Dermis microvascular lymphatic vessel endothelial cell (primary cell): ENCODE measurements at places on chromosomes 3 and 15. TPM values are rescaled to one million over a fixed set of nuclear protein-coding genes. Genes with fewer than 3 reads are reported as not detected.

The DGKG gene
- 1.1 and 2.2 TPM in 2 replicates for total RNA-seq

The STRIT1 gene
- not detected in 2 replicates for total RNA-seq

The PP2D1 gene
- total RNA-seq, result not detected in 2 replicates

The GNB4 gene
- 60.8 and 61.6 TPM in 2 replicates for total RNA-seq

The CPLX3 gene
- total RNA-seq, result not detected in 2 replicates

The TP53BP1 gene
- 42.6 and 43.1 TPM in 2 replicates for total RNA-seq

The MOBP gene
- under 0.01 TPM in 1 of 2 replicates, not detected in the other for total RNA-seq

The CYP19A1 gene
- not detected in 2 replicates for total RNA-seq

The TRIM42 gene
- total RNA-seq, result not detected in 2 replicates

The SPTBN5 gene
- 0.63 and 2.7 TPM in 2 replicates for total RNA-seq

The SCG5 gene
- total RNA-seq, result 0.39 and 0.51 TPM in 2 replicates

The PPP1R14D gene
- not detected in 2 replicates for total RNA-seq

The HACL1 gene
- 27.8 and 33.4 TPM in 2 replicates for total RNA-seq

The RPP25 gene
- 20.0 and 45.1 TPM in 2 replicates for total RNA-seq

DNA sequence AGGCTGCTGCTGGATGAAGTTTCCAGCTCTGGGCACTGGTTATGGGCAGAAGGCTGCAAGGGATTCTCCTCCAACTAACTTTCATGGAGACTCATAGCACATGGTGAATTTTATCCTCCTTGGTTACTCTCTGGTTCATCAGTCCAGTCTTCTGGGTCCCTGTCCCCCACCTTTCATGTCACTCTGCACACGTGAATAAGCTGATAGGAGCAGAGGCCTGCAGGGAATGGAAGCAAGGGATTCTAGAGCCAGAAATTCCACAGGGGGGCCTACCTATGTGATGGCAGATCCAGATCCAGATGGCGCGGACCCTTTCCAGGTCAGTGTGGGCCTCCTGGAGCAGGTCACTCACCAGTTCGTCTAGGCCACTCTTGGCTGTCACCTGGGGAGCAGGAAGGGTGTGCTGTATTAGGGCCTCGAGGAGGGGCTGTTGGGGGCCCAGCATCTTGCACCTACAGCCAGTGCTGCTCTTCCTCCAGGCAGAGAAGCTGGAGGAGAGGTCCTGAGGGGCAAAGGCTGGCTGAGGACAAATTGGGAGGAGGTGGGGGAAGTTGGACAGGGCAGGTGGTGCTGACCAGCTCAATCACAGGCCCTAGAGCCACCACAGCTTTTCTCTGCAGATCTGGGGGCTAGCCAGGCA, 30.2 kb downstream of the KY start:
- no peak for DNase-seq

DNA sequence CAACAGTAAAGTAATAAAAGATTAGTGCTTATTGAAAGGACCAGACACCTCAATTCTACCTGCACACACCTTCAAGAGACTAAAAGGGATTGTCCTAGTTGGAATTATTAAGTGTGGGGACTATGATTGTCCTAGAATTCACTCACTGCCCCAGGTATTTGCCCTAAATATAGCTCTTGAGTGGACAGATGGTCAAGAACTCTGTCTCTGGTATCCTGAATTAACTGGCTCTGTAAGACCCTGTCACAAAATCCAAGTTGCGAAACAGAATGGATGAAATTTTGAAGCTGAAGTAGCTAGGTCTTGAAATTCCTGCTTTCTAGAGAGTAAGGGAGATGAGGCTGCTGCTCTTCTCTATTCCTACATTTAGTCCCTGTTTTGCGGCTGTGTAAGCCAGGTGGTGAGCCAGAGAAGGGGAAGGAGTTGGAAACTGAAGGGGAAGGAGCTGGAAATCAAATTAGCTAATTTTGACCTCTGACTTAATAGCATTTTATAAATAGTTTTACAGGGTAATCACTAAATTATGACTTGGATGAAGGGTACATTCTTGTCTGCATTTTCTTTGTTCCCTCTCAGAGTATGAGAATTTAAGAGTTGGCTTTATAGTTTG, 34.5 kb downstream of the KBTBD12 start:
- DNase-seq, result no peak

GRCh38 chr15:63156086-63156710, 1.1 kb downstream of the RPS27L start:
- DNase-seq, result no peak

DNA sequence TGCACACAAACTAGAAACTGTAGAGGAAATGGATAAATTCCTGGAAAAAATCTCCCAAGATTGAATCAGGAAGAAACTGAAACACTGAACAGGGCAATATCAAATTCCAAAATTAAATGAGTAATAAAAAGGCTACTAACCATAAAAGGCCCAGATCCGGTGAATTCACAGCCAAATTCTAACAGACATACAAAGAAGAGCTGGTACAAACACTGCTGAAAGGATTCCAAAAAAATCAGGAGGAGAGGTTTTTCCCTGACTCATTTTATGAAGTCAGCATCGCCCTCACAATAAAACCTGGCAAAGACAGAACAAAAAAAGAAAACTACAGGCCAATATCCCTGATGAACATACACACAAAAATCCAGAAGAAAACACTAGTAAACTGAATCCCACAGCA, 462.4 kb upstream of the THBS1 start:
- DNase-seq, result peak; percentile 92

- DNase-seq, result no peak
Observed at GRCh38 chr3:191282251-191283185, 46.7 kb upstream of the CCDC50 start.

GRCh38 chr3:123194552-123194951, 7.2 kb upstream of the SEC22A start:
- DNase-seq, result no peak

- no peak for DNase-seq
Observed at GRCh38 chr3:120298996-120299395, 14.0 kb upstream of the GPR156 start.

GRCh38 chr15:76328958-76329357, 7.6 kb upstream of the ISL2 start:
- no peak for DNase-seq

DNA sequence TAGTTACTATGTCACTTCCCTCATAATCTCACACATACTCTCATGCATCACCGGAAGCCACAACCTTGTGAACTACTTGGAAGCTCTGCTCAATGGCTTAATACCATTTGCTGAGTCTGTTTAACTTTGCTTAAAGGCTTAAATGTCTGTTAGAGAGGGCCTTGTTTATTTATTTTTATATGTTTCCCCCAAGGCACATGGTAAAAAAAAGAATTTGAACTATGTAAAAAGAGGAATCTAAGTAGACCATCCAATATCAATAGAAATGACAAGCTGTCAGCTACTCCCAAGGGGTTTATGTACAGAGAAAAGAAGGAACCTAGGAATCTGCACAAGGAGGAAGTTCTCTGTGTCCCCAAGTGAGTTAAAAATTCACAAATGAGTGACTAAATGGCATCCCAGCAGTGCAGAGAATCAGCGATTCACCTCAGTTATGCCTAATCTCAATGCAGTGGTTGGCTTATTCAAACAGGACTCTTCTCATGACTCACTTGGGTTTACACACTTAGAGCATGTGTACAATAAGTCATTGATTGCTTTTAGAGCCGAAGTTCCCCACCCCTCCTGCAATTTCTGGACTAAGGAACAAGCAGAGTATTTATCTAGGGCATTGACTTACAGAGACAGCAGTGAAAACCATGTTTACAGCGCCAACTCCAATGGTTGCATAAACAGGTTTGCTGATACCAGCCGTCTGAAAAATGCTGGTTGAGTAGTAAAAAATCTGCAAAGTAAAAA, 24.4 kb downstream of the SLC2A2 start:
- DNase-seq, result no peak

DNA sequence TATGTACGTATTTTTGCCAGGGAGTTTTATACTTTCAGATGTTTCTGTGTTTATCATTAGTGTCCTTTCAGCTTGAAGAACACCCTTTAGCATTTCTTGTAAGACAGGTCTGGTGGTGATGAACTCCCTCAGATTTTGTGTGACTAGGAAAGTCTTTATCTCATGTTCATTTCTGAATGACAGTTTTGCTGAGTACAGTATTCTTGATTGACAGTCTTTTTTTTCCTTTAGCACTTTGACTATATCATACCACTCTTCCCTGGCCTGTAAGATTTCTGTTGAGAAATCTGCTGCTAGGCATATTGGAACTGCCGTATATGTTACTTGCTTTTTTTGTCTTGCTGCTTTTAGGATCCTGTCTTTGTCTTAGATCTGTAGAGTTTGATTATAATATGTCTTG, 5.8 kb downstream of the LNP1 start:
- DNase-seq, result no peak

- no peak for DNase-seq
Observed at GRCh38 chr3:43629257-43629656, 7.4 kb upstream of the ANO10 start.

DNA sequence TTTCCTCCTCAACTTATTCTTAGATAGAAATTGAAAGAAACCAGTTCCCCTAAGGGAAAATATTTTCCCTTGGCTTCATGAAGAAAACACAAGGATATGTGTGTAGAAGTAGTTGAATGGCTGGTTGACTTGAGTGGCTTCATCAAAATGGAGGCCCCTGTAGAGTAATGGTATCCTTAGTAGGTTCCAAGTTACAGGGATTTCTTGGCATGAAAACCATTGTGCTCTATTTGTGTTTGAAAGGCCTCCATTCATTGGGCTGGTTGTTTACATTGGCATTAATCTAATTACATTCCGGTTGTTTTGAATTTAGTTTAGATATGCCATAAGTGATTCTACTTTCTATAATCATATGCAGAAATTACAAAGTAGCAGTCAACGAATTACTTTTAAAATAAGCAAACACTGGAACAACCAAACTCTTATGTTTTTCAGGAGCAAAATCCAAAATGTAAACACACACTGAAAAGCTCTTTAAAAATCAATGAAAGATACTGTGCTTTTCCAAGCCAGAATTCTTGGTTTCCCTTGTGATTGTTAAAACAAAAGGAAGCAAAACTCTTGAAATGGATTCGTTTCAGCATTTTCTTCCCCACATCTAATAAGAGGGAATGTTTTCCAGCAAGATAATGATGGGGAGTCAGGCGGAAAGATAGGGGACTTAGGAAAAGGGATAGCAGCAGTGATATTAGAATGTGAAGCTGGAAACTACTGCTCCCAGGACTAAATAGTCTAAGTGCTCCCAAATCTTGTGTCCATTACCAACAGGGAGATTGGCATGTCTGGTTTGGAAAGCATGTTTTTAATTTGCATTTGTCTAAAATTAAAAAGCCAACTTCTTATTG, 77.0 kb downstream of the EPHA3 start:
- no peak for DNase-seq

DNA sequence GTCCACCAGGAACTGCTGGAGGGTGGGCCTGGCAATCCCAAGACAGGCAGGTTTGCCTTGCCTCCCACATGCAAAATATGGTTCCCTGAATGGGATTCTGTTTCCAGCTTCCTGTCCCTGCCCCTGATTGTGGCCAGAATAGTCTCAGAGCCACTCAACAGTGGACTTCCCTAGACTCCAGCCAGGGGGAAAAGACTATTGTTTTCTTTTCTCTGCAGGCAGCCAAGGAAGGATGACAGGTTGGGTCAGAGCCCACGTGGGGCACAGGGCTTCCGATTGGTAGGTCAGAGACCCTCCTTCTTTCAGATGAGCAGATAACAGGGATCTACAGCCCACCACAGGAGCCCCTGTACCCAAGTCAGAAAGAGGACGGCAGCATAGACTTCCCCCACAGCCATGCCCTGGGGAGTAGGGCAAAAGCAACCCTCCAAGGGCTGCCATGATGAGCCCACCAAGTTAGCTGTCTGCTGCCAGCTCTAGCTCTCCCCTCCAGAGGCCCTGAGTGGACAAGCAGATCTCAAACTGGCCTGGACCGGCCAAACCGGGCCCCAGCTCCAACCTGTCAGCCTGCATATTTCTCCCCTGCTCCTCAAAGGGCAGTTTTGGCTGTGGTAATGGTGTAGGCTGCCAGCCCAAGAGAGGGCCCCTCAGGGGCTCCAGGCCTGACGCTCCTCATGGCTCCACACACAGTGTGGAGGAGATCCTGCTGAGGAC, 6.4 kb downstream of the TLR9 start:
- DNase-seq, result peak; percentile 83

- DNase-seq, result no peak
Observed at GRCh38 chr15:87591042-87591441, 665.5 kb downstream of the NTRK3 start.
